Activated CD4-positive, CD25-positive, alpha-beta regulatory T cell treated with anti-CD3 and anti-CD28 coated beads, Interleukin-2, amount 50 U/mL, for 72 hours (primary cell): ENCODE measurements at places on chromosomes 12 and 14.

DNA sequence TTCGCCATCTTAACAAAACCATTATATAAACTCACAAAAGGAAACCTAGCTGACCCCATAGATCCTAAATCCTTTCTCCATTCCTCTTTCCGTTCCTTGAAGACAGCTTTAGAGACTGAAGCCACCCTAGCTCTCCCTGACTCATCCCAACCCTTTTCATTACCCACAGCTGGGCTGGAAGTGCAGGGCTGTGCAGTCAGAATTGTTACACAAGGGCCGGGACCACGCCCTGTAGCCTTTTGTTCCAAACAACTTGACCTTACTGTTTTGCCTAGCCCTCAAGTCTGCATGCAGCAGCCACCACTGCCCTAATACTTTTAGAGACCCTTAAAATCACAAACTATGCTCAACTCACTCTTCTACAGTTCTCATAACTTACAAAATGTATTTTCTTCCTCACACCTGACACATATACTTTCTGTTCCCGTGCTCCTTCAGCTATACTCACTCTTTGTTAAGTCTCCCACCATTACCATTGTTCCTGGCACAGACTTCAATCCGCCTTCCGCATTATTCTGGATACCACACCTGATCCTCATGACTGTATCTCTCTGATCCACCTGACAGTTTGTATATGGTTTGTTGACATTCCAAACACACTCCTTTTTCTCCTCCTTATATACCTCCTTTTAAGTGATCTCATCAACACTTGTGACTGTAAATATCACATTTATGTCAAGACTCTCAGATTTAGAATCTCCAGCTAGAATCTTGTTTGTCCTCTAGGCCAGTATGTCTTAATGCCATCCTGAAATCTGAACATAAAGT is 208.7 kb downstream of the KITLG start:
- no peak for DNase-seq

- DNase-seq, result no peak
These were observed 88.3 kb downstream of the RIN3 start for GRCh38 chr14:92601757-92602417.

- DNase-seq, result no peak
These were observed 83.8 kb upstream of the DUSP6 start for GRCh38 chr12:89436062-89436461.

- DNase-seq, result no peak
These were observed 46.5 kb downstream of the TSPAN9 start for GRCh38 chr12:3123729-3124128.

- no peak for DNase-seq
These were observed 38.1 kb upstream of the CDK17 start for GRCh38 chr12:96438330-96438729.

DNA sequence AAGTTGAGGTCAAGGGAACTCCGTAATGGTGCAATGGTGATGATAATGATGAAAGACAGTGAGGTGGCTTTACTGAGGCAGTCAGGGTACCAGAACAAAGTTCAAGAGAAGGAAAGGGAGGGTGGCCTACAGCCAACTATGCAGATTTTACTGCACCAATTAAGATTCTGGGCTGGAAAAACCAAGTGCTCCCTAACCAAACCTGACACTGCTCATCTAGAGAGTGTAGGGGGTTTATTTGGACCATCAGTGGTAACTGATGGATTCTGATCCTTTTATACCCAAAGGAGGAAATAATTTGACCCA is 387 bp downstream of the LRRC9 start:
- no peak for DNase-seq

DNA sequence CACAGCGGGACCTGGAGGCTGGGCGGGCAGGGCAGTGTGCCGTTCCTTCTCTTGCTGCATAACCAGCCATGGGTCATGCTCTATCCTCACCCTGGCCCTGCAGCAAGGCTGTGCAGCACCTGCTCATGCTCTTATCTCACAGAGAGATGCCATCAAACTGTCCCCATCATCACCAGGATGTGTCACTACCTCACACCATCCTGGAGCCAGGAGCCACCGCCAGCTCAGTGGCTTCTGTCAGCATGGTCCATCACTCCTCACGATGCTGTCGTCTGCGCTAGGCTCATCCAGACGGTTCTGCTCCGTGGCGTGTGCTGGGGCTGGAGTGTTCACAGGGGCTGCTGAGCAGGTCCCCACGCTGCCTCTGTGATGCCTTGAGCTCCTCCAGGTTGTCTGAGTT is 77.2 kb upstream of the DYNC1H1 start:
- DNase-seq, result no peak
